ENCODE measurements at places on chromosomes 5 and 9.

- DNase-seq = no peak
Measured at GRCh38 chr5:8686707-8687106, 817.8 kb downstream of the MTRR start.

GRCh38 chr9:92877531-92878430 is at the start of gene ZNF484:
TSS of gene ZNF484 (minus strand) at chr9:92878038. CDS start at chr9:92875029, 3,009 bp downstream.
- DNase-seq = peak; percentile 97

- no peak for DNase-seq
Measured at GRCh38 chr5:10520706-10521105, 43.2 kb upstream of the ANKRD33B start.

GRCh38 chr5:717143-717542 is 24.0 kb upstream of the TPPP start:
- no peak for DNase-seq

GRCh38 chr9:25225938-25226760 is 452.1 kb downstream of the TUSC1 start:
- no peak for DNase-seq

GRCh38 chr5:147483961-147484707 is 25.7 kb downstream of the DPYSL3 start:
- no peak for DNase-seq

GRCh38 chr9:133060417-133060841 is 1.4 kb upstream of the CEL start:
- DNase-seq = no peak

DNA sequence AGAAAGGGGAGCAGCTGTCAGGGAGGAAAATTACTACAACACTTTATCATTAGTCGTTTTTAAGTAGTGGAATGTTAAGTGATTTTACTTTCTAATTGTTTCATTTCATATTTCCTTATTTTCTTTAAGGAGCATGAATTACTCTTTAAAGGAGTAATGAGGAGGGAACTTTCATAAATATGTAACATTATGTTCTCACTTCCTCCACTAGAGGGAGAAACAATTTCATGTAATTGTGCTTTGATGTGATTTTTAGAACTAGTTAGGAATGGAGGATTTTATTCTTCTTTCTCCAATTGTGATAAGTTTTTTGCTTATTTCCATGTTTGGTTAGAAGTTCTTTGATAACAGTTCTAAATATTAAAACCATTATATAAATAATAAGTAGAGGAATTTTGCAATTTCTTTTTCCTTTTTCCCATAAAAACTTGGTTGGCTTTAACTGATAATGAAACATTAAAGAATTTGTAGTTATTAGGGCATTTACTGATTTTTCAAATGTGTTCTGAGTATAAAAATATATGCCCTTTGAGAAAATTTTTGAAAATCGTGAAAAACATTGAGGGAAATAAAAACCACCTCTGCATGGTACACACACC is 25.6 kb downstream of the CEP78 start:
- DNase-seq = no peak

GRCh38 chr9:18741945-18742344 is 268.0 kb downstream of the ADAMTSL1 start:
- no peak for DNase-seq

DNA sequence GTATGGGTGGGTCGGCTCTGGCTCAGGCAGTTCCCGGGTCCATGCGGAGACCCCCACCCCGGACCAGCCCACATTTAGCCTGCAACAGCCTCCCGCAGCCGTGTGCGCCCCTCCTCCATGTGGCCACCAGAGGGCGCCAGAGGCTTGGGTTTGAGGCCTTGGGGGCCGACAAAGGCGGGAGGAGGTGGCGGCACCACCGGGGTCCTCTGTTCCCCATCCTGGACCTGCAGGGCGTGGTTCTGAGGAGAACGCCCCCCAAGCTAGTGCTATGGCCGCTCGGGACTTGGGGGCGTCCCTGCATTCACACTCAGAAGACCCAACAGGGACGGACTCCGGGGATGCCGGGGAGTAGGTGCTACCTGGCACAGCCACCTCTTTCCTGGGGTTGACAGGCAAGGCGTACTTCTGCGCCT is 16.5 kb downstream of the ASS1 start:
- peak; percentile 64 for DNase-seq
